ENCODE measurements at places on chromosomes 4 and X.

- DNase-seq, result no peak
These were observed 549.5 kb downstream of the C4orf33 start for GRCh38 chr4:129645461-129645860.

GRCh38 chrX:39813631-39814277, 284.0 kb downstream of the BCOR start:
- DNase-seq, result no peak

GRCh38 chr4:180870623-180871022, 1372.6 kb upstream of the TENM3 start:
- no peak for DNase-seq

DNA sequence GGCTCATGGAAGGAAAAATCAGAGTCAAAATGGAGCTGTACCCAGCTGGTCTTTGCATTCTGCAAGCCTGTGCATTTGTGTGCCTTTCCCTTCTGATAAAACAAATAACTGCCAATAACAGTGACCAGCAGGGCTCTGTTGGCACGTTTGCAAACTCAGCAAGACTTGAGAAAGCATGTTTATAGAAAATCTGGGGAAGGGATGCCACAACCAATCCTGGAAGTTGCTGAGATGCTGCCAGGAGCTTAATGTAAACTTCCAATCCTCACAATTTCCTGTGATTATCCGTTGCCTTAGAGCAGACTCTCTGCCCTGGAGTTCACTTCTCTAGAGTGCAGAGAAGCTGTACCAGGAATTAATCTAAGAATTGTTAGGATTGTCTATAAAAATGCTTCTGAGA, 6.9 kb upstream of the ANXA3 start:
- no peak for DNase-seq

GRCh38 chr4:48766131-48766792, 13.8 kb downstream of the FRYL start:
- no peak for DNase-seq
